Caco-2 (cell line): ENCODE measurements at places on chromosomes 12 and 14. TPM values are rescaled to one million over a fixed set of nuclear protein-coding genes. Genes with fewer than 3 reads are reported as not detected.

SERPINA1 gene
- total RNA-seq: 150 and 178 TPM in 2 replicates

DNA sequence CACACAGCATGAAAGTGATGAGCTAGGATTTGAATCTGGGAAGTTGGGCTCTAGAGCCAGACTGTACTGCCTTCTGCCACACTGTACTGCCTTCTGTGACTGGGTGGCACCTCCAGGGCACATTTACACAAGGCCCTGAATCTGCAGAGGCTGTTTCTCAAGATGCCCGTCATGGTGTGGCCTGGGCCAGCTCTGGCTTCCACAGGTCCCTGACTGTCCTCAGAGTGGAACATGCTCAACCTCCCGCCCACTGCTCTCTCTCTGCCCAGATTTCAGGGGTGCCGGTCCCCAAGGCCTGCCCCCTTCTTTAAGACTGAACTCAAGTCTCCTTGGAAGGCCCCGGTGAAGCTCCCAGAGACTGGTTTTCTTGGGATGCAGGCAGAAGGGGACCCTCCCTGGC, 50.2 kb downstream of the C14orf132 start:
- no peak for DNase-seq

GRCh38 chr12:53975479-53976152, 862 bp upstream of the HOTAIR start:
- no peak for DNase-seq

DNA sequence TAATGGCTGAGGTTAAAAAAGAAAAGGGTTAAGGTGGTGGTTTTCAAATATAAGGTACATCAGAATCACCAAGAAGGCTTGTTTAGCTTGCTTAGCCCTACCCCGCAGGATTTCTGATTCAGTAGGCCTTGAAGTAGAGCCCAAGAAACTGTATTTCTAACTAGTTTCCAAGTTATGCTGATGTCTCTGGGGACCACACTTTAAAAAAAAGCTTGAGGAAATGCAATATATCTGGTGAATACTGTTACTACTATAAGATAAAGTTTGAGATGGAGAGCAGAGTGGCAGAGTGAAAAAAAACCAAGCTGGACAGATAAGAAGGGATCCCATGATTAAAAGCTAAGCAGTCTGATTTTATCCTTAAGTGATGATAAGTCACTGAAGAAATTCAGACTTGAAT, 18.3 kb upstream of the GXYLT1 start:
- DNase-seq: no peak

HOXC9 gene
- 2.9 and 3.1 TPM in 2 replicates for total RNA-seq

GPR132 gene
- 0.19 TPM in 1 of 2 replicates, not detected in the other for total RNA-seq

DNA sequence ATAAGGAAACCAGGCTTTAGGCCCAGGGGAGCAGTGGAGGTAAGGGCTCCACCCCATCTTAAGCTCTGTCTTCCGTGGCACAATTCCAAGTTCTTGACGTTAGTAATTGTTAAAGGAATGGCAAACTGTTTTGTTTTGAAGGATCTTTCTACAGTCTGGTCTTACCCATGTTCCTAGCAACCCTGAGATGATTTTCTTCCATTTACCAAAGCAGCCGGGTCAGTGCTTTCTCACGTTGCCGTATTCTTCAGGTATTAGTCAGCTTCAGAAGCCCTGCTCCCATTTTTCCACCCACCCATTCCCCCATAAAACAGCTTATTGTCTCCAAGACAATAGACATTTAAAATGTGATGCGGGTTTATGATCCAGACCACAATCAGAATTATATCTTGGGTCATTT, 10.3 kb downstream of the NRIP2 start:
- no peak for DNase-seq

COX14 gene
- total RNA-seq: 85.0 and 86.3 TPM in 2 replicates

DNA sequence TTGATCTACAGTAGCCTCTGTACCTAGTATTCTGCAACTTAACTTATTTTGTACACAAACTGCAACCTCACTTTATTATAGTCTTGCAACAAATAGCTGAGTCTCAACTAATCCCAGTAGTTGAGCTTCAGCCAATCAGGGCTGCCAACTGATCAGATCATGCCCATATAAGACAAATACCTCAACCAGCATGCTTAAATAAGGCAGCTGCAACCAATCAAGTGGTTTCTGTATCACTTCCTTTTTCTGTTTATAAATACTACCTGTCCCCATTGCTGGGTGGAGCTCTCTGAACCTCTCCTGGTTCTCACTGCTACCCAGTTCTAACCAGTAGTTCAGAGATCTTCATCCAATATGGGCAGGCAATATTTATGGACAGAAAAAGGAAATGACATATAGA, 248.5 kb upstream of the FBXO33 start:
- no peak for DNase-seq

DNA sequence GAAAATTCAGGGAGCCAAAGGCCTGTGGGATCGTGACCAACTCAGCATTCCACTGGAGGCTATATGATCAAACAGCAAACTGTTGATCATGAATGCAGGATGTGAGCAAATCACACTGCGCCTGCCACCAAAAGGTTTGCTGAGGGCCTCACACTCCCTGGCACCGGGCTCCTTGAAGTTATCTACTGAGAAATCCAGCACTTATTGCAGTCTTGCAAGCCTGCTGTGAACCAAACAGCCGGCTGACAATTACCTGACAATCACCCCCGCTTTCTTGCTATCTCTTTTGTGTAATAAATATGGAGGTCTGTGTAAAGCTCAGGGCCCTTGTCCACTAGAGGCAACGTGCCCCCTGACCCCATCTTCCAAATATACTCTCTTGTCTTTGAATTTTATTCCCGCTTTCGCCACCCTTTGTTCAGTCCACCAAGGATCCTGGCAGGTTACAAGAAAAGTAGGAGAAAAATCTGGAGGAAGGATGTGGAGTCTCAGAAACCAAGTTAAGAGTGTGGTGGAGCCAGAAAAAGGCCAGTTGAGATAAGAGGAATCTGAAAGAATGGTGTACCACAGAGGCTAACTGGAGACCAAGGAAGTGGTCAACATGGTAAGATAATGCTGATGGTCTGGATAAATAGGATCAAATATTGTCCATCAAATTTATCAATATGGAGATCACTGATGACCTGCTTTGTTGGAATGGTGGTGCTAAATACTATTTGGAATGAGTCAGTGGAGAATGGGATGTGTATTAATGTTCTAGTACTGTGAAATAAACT, 229.2 kb downstream of the ALX1 start:
- DNase-seq: no peak

- no peak for DNase-seq
Measured at GRCh38 chr12:520119-520518, 60.4 kb downstream of the B4GALNT3 start.
